NCI-H524 treated with DMSO at 0.1 percent for 48 hours (cell line): ENCODE measurements at places on chromosomes 3 and 15.

DNA sequence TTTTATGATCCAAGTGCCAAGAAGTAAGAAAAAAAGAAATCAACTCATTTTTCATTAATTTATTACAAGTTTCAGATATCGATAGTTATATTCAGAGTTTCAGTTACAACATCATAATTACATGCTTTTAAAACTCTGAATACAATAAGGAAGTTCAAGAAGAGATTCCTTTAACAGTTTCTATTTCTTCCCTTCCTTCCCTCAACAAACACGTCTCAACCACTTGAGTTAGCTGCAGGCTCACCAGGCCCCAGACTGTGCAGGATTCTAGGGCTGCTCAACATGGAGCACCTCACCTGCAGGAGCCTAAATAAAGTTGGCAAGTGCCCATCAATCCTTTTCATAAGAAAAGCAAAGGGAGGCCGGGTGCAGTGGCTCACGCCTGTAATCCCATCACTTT is 79.2 kb upstream of the FNDC3B start:
- no peak for DNase-seq

GRCh38 chr3:50324351-50325112 is 2.0 kb upstream of the HYAL2 start:
- peak; percentile 3 for DNase-seq

GRCh38 chr3:182503401-182503800 is 289.9 kb upstream of the ATP11B start:
- DNase-seq: no peak

DNA sequence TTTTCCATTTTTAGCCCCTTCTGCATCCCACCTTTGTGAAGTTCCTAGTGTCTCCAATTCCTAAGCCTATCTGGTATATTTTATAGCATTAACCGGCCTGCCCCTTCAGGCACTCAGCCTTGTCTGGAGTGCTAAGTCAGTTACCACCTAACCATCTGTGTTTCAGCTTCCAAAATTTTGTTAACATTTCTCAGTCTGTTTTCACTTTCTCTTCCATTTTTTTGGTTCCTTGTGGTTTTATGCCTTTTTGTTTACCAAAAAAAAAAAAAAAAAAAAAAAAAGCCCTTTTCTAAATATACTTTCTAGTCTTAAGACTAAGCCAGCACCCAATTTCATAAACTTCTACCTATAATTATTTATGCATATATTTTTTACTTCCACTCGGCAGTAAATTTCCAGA is 92.4 kb downstream of the CSNK1G1 start:
- DNase-seq: no peak

DNA sequence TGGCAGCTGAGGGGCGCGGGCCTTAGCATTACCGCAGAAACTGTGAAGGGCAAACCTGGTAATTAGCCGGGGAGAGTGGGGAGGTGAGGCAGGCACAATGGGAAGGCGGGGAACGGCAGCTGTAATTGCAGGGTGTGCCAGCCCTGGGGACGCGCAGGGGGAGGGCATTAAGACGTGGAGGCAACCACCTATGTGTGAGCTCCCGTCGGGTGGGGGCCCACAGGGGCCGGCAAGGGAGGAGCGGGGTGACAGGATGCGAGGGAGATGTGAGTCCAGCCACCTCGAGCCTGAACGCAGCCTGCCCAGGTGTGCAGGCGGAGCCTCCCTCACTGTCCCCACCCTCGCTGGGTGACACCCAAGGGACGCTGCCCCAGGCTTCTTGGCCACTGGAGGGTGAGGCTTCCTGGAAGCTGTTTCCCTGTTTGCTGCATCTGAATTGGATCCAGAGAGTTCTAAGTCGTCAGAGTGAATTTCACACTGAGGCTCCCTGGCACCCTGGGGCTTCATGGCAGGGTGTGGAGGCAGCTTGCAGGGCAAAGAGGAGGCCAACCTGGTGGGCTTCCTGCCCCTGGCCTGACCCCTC is 130.6 kb upstream of the MEF2A start:
- no peak for DNase-seq

GRCh38 chr15:81411051-81411450 is 37.0 kb upstream of the TMC3 start:
- DNase-seq: no peak

- no peak for DNase-seq
These were observed 60.9 kb downstream of the UMPS start for GRCh38 chr3:124791142-124791541.

- DNase-seq: no peak
These were observed 15.6 kb downstream of the VPS8 start for GRCh38 chr3:184827572-184827971.
